Keratinocyte (primary cell): ENCODE measurements at places on chromosomes 1 and 21. TPM values are rescaled to one million over a fixed set of nuclear protein-coding genes. Genes with fewer than 3 reads are reported as not detected.

Gene ERVH48-1
- polyA plus RNA-seq = 0.03 to 0.05 TPM in 2 of 3 replicates, not detected in the other

DNA sequence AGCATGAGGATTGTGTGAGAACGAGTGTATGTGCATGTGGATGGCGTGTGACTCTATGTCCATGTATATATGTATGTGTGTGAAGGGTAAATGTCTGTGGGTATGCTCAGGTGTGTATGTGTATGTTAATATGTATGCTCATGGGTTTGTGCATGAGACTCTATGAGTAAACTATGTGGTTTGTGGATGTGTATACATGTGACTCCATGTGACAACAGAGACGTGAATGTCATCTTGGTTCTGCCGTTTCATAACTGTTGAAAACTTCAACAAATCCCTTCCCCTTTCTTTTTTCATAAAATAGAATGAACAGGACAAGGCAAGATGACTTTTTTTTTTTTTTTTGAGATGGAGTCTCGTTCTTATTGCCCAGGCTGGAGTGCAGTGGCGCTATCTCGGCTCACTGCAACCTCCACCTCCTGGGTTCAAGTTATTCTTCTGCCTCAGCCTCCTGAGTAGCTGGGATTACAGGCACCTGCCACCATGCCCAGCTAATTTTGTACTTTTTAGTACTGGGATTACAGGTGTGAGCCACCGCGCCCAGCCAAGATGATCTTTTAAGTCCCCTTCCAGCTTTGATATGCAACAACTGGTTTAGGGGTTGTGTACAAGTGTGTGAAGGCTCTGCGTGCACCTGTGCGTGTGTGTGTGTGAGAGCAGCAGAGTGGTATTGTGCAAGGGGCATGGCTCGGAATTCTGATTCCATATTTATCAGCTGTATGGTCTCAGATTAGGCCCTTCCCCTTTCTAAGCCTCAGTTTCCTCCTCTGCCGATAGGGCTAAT lies 106.3 kb downstream of the EBNA1BP2 start:
- DNase-seq = no peak

DNA sequence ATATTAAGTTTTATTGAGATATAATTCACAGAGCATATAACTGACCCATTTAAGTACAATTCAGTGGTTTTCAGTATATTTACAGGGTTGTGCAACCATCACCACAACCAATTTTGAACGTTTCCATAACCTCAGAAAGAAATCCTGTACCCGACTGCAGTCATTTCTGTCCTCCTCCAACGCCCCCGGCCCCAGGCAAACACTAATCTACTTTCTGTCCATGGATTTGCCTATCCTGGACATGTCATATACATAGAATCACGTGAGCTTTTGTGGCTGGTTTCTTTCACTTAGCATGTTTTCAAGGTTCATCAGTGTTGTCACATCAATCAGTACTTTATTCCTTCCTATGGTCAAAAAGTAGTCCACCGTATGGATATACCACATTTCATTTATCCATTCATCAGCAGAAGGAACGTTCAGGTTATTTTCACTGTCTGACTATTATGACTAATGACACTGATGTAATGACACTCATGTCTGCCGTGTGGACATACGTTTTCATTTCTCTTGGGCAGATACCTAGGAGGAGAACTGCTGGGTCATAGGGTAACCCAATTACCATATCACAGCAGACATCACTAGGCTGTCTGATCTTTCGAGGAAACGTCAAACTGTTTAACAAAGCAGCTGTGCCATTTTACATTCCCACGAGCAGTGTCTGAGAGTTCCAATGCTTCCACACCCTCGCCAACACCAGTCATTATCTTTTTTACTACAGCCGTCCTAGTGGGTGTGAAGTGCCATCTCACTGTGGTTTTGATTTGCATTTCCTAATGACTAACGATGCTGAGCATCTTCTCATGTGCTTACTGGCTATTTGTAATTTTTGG lies 30.8 kb downstream of the MRPL37 start:
- no peak for DNase-seq

- no peak for DNase-seq
Observed at GRCh38 chr1:60280256-60280655, 206.7 kb upstream of the C1orf87 start.

Gene CBS
- polyA plus RNA-seq = 6.9 to 10.6 TPM (median 7.4 TPM) in 3 replicates

DNA sequence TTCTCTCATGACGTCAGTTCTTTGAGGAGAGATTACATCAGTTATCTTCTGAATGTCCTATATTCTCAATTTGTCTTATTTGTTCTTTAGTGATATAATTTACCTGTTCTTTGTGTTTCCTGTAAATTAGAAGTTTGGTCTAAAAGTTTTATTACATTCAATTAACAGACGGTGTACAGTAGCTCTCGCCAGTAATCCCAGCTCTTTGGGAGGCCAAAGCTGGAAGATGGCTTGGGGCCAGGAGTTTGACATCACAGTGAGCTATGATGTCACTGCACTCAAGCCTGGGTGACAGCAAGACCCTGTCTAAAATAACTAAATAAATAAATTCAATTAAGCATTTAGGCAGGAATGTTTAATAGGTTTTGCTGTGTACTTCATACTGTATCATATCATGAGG lies 25.3 kb upstream of the IPP start:
- DNase-seq = no peak
